Activated CD4-positive, alpha-beta T cell treated with anti-CD3 and anti-CD28 coated beads for 36 hours (primary cell): ENCODE measurements at places on chromosomes 1 and 21. TPM values are rescaled to one million over a fixed set of nuclear protein-coding genes. Genes with fewer than 3 reads are reported as not detected.

DNA sequence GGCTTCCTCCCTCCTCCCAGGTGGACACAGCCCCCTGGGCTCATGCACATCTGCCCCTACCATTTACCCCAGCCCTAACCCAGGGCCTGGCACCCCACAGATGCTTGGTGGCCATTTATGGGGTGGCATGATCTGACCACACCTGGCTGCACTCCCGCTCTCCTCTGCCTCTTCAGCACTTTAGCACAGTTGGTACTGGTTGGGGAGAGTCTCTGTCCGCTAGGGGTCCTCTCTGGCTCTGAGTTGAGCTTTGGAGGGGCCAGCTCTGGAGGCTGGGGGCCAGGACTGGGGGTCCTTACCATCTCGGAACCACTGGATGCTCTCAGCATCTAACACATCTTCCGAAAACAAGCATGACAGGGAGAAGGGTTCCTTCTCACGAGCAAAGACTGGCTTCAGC, 17.4 kb downstream of the MYOM3 start:
- DNase-seq, result no peak
- H3K4me3 ChIP-seq, result no peak overlapping the region
- no peaks in the 10 kb centered on the region for H3K36me3 ChIP-seq
- H3K27me3 ChIP-seq, result peaks cover 5% of the 10 kb centered on the region
- H3K27ac ChIP-seq, result no peak overlapping the region
- no peaks in the 10 kb centered on the region for H3K4me1 ChIP-seq

Gene DAB1
- 0.11 TPM for total RNA-seq

DNA sequence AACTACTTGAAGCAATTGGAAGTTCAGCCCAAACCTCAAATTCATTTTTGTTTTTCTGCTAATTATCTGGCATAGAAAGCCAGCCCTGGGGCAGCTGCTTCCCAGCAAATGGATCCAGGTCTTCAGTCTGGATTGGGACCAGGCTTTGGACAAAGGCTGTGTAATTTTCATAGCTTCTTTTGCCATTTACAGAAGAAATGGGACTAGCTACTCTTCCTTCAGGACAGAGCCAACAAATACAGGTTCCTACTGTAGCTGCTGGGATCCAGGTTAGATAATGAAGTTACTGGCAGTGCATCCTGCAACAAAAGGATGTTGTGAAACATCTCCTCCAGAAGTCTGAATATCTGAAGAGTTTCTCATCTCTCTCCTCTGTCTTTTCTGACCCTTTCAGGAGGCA, 171.5 kb upstream of the CAMK1G start:
- peaks cover 34% of the 10 kb centered on the region for H3K27me3 ChIP-seq
- DNase-seq, result no peak
- no peak overlapping the region for H3K4me3 ChIP-seq

- H3K36me3 ChIP-seq, result peaks cover 28% of the 10 kb centered on the region
- no peak overlapping the region for H3K4me3 ChIP-seq
- DNase-seq, result no peak
- H3K4me1 ChIP-seq, result peaks cover 11% of the 10 kb centered on the region
- no peaks in the 10 kb centered on the region for H3K27me3 ChIP-seq
These were observed 13.6 kb downstream of the LRRC42 start for GRCh38 chr1:53959664-53960250.

DNA sequence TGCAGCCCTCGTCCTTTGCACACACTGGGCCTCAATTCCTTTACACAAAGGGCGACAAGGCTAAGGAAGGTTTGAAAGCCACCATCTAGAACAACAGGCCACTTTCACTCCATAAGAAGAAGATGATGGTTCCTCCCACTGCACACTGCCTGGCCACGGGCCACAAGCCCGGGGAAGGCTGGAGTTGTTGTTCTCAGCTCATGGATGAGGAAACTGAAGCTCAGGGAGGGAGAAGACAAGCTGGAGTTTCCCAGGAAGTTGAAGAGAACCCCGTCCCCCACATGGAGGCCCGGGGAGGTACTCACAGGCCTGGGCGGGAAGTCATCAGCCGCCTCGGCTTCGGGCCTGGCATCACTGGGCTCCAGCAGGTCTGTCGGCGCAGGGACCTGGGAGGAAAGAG, 24.6 kb upstream of the DDOST start:
- no peaks in the 10 kb centered on the region for H3K4me1 ChIP-seq
- H3K27ac ChIP-seq, result no peak overlapping the region
- H3K27me3 ChIP-seq, result peaks cover 4% of the 10 kb centered on the region
- no peak overlapping the region for H3K4me3 ChIP-seq

Gene DDR2
- 0.23 TPM for total RNA-seq

DNA sequence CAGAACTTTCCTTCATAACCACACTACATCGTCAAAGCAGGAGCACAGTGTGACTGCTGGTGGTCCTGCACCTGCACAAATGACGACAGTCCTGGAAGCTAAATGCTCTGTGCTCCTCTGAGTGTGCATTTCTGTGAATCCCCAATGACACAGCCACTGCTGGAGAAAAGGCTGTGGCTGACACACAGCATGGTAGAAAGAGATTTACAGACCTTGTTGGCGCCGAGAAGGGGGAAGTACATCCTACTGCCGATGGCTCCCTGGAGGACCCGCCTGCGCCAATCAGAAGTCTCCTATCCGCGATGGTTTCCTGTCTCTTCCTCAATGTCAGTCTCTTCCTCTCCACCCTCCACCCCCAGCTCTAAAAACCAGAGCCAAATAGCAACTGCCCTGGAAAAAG, 115.4 kb upstream of the RAB4A start:
- H3K36me3 ChIP-seq, result peaks cover 2% of the 10 kb centered on the region
- no peaks in the 10 kb centered on the region for H3K27me3 ChIP-seq
- H3K4me3 ChIP-seq, result peak overlapping the region; percentile 29
- peak; percentile 56 for DNase-seq

- no peak overlapping the region for H3K4me3 ChIP-seq
- H3K4me1 ChIP-seq, result peaks cover 17% of the 10 kb centered on the region
- peaks cover 2% of the 10 kb centered on the region for H3K27me3 ChIP-seq
- H3K36me3 ChIP-seq, result no peaks in the 10 kb centered on the region
These were observed 97.0 kb downstream of the CASZ1 start for GRCh38 chr1:10699470-10699835.

DNA sequence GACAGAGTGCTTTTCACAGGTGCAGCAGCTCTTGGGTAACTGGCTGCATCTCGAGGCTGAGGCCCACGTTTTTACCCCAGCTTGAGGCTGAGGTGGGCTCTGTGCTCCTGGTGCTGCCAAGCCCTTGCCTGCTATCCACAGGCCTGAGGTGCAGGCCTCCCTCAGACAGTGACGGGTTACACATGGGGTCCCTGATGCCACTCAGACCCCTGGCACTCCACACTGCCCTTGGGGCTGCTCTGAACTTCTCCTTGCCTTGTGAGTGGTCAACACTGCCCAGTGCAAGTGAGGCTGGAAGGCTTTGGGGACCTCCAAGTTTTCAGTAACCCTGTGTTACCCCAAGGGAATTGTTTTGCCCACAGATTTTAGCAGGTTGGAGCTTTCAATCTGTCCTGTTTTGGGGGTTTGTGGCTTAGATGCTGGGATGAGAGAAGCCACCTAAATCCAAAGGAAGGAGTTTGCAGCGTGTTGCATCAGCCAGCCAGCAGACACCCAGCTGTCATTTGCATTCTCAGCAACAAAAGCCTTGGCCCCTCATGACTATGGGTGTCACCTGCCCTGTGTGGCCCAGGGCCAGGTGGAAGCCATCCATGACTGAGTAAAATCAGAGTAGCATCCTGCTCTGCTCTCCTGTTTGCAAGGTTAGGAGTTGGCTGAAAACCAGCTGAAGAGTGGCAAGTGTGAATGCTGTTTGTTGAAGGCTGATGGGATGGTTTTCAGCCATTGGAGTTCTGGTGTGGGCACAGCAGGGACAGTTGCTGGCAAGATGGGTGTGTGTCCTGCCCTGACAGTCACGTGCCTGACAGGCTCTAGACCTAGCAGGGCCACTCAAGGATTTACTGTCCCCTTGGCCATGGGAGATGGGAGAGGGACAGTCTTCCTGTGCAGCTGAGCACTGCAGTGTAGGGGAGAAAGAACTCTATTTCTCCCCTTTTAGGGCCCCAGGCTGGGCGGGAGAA, 3.2 kb downstream of the RNF187 start:
- H3K4me1 ChIP-seq, result peaks cover 33% of the 10 kb centered on the region
- peaks cover 53% of the 10 kb centered on the region for H3K36me3 ChIP-seq
- no peaks in the 10 kb centered on the region for H3K27me3 ChIP-seq
- H3K27ac ChIP-seq, result peak overlapping the region; percentile 90

Gene LCE2D
- not detected for total RNA-seq

Gene CGN
- 0.67 TPM for total RNA-seq

Gene NR5A2
- total RNA-seq, result not detected

Gene NR1I3
- not detected for total RNA-seq

Gene CYP4A22
- not detected for total RNA-seq

DNA sequence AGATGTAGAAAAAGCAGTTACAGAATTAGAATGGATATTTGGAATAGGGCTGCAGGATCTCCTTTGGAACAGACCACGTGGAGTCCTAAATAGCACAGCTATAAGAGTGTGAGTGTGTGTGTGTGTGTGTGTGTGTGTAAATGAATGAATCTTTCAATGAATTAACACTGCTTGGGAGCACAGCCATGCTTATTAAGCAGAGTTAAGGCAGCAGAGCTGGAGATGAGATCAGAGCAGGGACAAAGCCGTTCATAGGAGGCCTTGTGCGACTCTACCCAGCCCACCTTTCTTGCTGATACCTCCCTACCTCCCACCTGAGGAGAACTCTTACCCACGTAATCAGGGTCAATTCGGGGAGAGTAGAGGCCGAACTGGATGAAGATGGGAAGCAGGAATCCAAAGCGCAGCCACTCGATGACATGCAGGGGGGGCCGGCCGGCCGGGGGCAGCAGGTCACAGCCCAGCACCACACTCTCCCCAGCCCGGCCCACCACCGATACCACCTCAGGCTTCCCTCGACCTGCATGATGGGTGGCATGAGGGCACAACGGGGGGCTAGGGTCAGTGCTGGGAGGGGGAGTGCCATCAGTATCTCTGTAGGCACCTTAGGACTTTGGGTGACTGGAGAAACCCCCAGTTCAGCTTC, 2.7 kb downstream of the IGSF9 start:
- DNase-seq, result no peak
- H3K27me3 ChIP-seq, result peaks cover 27% of the 10 kb centered on the region
- H3K4me3 ChIP-seq, result no peak overlapping the region

GRCh38 chr1:236021424-236022135, 43.3 kb downstream of the NID1 start:
- peaks cover 3% of the 10 kb centered on the region for H3K4me1 ChIP-seq
- no peak for DNase-seq
- H3K4me3 ChIP-seq, result no peak overlapping the region
- no peaks in the 10 kb centered on the region for H3K36me3 ChIP-seq

DNA sequence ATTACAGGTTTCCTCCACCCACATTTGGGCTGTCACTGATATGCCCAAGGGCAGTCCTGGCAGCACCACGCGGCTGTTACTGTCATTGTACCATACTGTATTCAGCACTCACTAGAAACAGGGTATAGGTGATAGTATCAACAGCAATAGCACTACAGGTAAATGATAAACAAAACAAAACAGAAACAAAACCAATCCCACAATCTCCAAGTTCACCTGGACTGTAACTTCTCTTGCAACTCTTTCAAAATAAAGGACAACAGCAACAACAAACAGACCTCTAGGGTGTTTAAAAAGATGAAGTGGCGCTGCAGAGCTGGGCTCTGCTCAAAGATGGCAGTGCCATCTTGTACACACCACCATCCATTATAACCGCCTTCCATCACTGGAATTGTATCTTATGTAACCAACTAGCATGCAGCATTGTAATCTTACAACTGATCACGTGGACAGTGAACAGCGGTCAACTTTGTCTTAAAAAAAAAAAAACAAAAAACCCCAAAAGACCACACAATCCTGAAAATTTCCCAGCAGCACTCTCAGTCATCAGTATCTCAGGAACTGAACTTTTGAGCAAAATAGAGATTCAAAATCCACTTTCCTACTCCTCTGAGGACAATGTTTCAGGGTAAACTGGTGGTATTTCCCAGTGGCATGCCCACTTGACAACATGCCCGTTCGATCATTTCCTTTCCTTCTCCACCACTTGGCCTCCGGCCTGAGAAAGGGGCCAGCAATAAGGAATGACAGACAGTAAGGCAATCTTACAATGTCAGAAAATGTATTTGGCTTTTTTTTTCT, 3.8 kb downstream of the IRF2BP2 start:
- H3K4me3 ChIP-seq, result peak overlapping the region; percentile 97
- H3K36me3 ChIP-seq, result peaks cover 54% of the 10 kb centered on the region
- H3K27me3 ChIP-seq, result no peaks in the 10 kb centered on the region
- peak overlapping the region; percentile 98 for H3K27ac ChIP-seq

Gene IL19
- total RNA-seq, result not detected

- DNase-seq, result no peak
- H3K4me3 ChIP-seq, result no peak within 1 kb of the TSS
- peaks cover 8% of the 10 kb centered on the region for H3K27me3 ChIP-seq
- no peaks in the 10 kb centered on the region for H3K36me3 ChIP-seq
These were observed at the start of gene GUCA2B for GRCh38 chr1:42152907-42153600. GUCA2B (plus strand) TSS chr1:42153410; CDS start chr1:42153451, 41 bp downstream.

GRCh38 chr1:116503546-116504307, 67.1 kb downstream of the CD58 start:
- DNase-seq, result peak; percentile 43
- no peaks in the 10 kb centered on the region for H3K27me3 ChIP-seq
- peak overlapping the region; percentile 94 for H3K27ac ChIP-seq
- peaks cover 56% of the 10 kb centered on the region for H3K4me1 ChIP-seq
- no peaks in the 10 kb centered on the region for H3K36me3 ChIP-seq

DNA sequence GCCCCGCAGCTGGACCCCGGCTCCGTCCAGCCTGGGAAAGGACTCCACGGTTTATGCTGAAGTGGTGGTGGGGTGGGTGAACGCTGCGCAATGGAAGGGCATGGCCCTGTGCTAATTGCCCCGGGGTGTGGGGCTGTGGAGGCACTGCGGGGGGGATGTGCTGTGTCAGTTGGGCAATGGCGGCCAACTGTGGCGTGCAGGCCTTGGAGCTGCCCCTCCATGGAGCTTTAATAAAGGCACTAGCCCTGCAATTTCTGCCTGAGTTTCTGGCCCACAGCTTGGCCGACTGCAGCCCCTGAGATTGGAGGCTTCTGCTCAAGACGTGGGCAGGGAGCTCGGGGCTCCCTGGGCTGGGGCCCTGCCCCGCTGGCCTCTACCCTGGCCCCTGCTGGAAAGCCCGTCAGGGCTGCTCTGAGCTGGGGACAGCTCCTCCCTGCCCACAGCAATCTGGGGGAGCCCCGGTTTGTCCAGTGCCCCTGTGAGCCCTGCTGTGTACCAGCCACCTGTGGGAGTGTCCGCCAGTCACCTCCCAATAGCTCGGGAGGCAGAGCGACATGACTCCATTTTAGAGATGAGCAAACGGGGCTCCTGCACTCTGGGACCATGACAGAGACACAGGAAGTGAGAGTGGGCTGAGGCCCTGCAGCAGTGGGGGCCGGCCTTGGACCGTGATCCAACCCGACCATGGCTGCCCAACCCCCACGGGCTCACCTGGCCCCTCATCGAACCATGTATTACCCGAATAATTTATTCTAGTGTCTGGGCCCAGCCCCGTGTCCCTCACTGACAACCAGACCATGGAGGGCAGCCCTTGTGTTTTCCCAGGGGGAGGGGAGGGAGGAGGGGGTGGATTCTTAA, 8.7 kb upstream of the TNFRSF14 start:
- H3K4me3 ChIP-seq, result peak overlapping the region; percentile 78
- no peaks in the 10 kb centered on the region for H3K36me3 ChIP-seq
- peak; percentile 86 for DNase-seq
- peak overlapping the region; percentile 96 for H3K27ac ChIP-seq
